ENCODE measurements at places on chromosomes 13 and 19.
A peak's percentile ranks its signal among the peaks of the same experiment; 100 is the strongest.

DNA sequence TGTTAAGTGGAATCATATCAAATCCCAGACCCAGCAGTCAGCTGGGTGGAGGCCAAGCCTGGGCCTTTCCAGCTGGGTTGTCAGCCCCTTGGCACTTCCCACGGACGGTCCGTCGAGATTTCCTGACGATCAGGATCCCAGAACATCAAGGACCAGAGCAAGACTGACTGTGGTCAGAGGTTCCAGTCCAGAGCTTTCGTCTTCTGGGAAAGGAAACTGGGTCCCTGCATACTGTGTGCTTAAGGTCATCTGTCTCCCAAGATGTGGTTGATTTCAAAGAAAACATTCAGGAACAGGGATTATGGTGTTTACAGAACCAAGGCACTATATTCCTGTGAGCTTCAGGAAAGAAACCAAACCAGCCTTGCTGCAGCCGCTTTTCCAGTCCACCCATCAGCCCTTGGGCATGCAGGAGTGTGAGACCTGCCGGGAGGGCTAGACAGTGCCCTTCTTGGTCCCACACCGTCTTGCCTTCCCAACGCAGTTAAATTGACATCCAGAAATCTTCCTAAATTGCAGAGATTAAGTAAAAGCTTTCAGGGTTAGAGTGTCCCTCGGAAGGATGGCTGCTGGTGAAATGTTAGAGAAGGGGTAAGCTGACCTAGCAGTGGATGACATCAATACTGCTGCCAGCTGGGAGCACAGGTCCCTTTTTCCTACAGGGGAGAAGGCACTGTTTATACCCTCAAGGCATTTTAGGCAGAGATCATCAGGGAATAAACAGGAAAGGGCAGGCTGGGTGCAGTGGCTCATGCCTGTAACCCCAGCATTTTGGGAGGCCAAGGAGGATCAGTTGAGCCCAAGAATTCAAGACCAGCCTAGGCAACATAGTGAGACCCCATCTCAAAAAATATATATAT, 5.0 kb upstream of the C19orf33 start:
- H3K4me1 ChIP-seq: no peaks in the 10 kb centered on the region
- H3K27me3 ChIP-seq: no peaks in the 10 kb centered on the region
- no peak overlapping the region for H3K27ac ChIP-seq
- H3K36me3 ChIP-seq: peaks cover 1% of the 10 kb centered on the region

DNA sequence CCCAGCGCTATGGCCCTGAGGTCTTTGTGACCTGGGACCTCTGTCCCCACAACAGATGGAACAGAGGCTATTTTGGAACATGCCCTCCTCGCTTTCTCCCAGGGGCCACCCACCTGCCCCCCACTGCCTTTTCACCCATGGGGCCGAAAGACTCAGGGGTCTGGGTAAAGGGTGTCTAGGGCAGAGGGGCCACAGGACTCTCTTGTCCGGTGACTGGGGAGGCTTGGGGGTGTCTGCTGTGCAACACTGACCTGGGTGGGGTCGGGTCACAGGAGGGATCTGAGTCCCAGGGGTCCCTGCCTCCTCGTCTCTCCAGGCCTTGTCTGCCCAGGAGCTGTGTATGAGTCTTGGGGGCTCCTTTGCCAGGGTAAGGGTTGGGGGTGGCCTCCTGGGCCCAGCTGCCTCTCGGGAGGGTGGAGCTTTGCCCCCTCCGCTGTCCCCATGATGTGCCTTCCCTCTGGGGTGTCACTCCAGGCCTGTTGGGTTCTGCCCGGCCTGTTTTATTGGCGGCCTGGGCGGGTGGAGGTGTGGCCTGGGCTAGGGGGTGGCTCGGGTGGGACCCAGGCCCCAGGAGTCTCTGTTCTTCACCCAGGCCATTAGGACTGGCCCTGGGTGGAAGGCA, 2.1 kb downstream of the ARID3A start:
- peaks cover 4% of the 10 kb centered on the region for H3K36me3 ChIP-seq
- peaks cover 8% of the 10 kb centered on the region for H3K4me1 ChIP-seq
- no peak overlapping the region for H3K27ac ChIP-seq

- H3K4me3 ChIP-seq: peak overlapping the region; percentile 88
- no peaks in the 10 kb centered on the region for H3K27me3 ChIP-seq
- H3K4me1 ChIP-seq: peaks cover 24% of the 10 kb centered on the region
- peak overlapping the region; percentile 91 for H3K27ac ChIP-seq
Measured at GRCh38 chr19:12932392-12933286, 872 bp downstream of the FARSA start.

GRCh38 chr19:18278521-18279265, 2.7 kb downstream of the JUND start:
- H3K4me1 ChIP-seq: peaks cover 49% of the 10 kb centered on the region
- no peaks in the 10 kb centered on the region for H3K27me3 ChIP-seq
- no peak for DNase-seq
- peak overlapping the region; percentile 100 for H3K27ac ChIP-seq
- H3K4me3 ChIP-seq: peak overlapping the region; percentile 100
- peaks cover 85% of the 10 kb centered on the region for H3K36me3 ChIP-seq

GRCh38 chr19:2060884-2061494, 9.9 kb upstream of the MKNK2 start:
- H3K27ac ChIP-seq: peak overlapping the region; percentile 98
- H3K4me3 ChIP-seq: peak overlapping the region; percentile 94
- H3K36me3 ChIP-seq: peaks cover 13% of the 10 kb centered on the region
- DNase-seq: no peak

GRCh38 chr13:72462726-72463125, 264.7 kb downstream of the MZT1 start:
- H3K36me3 ChIP-seq: no peaks in the 10 kb centered on the region
- H3K4me1 ChIP-seq: no peaks in the 10 kb centered on the region
- no peak overlapping the region for H3K4me3 ChIP-seq
- H3K27ac ChIP-seq: no peak overlapping the region

DNA sequence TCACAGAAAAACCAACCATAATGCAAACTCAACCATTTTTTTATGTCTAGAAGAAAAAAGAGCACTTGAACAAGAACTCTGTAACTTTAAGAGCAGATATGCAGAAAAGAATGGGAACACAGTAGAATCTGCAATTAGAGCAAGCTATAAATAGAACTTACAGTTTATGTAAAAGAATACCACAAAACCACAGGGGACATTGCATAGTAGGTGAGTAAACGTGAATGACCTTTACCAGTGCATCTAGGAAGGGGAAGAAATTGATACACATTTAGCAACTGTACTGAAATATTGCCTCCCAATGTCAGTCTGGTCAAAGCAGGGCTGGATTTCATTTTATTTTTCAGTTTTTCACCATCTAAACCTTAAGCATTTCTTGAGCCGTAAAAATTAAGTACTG, 242.2 kb upstream of the EDNRB start:
- no peak overlapping the region for H3K27ac ChIP-seq
- DNase-seq: no peak
- no peaks in the 10 kb centered on the region for H3K36me3 ChIP-seq
- no peaks in the 10 kb centered on the region for H3K27me3 ChIP-seq

DNA sequence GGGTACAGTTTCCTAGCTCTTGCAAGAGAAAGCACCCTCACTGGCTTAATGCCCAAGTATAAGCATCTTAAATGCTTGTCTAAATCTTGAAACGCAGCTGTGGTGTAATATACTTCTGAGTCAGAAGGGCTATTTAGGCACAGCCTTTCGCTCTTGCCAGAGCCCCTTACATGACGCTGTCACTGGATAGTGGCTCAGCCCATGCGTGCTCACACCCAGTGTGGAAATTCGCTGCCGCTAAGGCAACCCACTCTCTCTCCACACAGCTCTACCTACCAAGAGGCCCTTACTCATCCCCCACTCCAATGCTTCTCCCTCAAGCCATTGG, 24.0 kb downstream of the UQCRFS1 start:
- H3K36me3 ChIP-seq: no peaks in the 10 kb centered on the region
- H3K4me1 ChIP-seq: peaks cover 6% of the 10 kb centered on the region

GRCh38 chr13:61111529-61111928, 304.1 kb downstream of the PCDH20 start:
- H3K4me1 ChIP-seq: no peaks in the 10 kb centered on the region
- no peak overlapping the region for H3K4me3 ChIP-seq
- no peak overlapping the region for H3K27ac ChIP-seq
- no peaks in the 10 kb centered on the region for H3K27me3 ChIP-seq
- DNase-seq: no peak
- H3K36me3 ChIP-seq: no peaks in the 10 kb centered on the region

DNA sequence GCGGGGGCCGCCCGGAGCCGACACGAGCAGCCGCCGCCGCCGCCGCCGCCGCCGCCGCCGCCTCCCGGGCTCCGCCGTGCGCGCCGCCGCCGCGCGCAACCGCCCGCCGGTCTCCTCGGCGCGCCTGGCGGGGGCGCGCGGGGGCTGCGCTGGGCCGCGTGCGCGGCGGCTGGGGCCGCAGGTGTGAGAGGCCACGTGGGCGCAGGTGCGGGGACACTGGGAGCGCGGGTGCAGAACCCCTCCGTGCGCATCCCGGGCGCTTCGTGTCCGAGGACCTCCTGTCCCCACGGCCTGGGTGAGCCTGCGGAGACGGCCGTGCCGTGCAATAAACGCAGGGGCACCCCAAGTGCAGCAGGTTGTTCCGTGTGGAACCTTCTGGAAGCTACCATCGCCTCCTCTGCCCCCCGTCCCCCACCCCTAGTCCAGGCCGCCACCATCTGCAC, at the start of gene LINGO3:
LINGO3 (minus strand) TSS at position 41 of the 443 bp plus-strand sequence. CDS start 16,378 bp downstream, outside the sequence.
- peaks cover 75% of the 10 kb centered on the region for H3K27me3 ChIP-seq
- no peak within 1 kb of the TSS for H3K27ac ChIP-seq
- no peak for DNase-seq

- H3K36me3 ChIP-seq: no peaks in the 10 kb centered on the region
- peaks cover 20% of the 10 kb centered on the region for H3K4me1 ChIP-seq
- no peak for DNase-seq
- no peaks in the 10 kb centered on the region for H3K27me3 ChIP-seq
- no peak overlapping the region for H3K4me3 ChIP-seq
- H3K27ac ChIP-seq: no peak overlapping the region
Measured at GRCh38 chr13:50225193-50226155, 210.2 kb downstream of the KCNRG start.

- H3K4me3 ChIP-seq: no peak overlapping the region
- no peak for DNase-seq
- H3K36me3 ChIP-seq: no peaks in the 10 kb centered on the region
- no peaks in the 10 kb centered on the region for H3K4me1 ChIP-seq
- H3K27ac ChIP-seq: no peak overlapping the region
- H3K27me3 ChIP-seq: no peaks in the 10 kb centered on the region
Measured at GRCh38 chr13:47220453-47221140, 323.7 kb upstream of the HTR2A start.

- H3K27ac ChIP-seq: no peak overlapping the region
- H3K4me3 ChIP-seq: no peak overlapping the region
- DNase-seq: no peak
- H3K27me3 ChIP-seq: no peaks in the 10 kb centered on the region
- peaks cover 13% of the 10 kb centered on the region for H3K36me3 ChIP-seq
Measured at GRCh38 chr19:35752746-35753350, 4.0 kb downstream of the HSPB6 start.

- no peaks in the 10 kb centered on the region for H3K4me1 ChIP-seq
- DNase-seq: no peak
- no peaks in the 10 kb centered on the region for H3K27me3 ChIP-seq
- no peak overlapping the region for H3K27ac ChIP-seq
- H3K36me3 ChIP-seq: no peaks in the 10 kb centered on the region
Measured at GRCh38 chr13:68715651-68716050, 1392.0 kb upstream of the ATXN8OS start.

GRCh38 chr19:39150807-39151600, 25.4 kb downstream of the PAK4 start:
- no peaks in the 10 kb centered on the region for H3K27me3 ChIP-seq
- H3K4me3 ChIP-seq: no peak overlapping the region
- H3K27ac ChIP-seq: no peak overlapping the region
- DNase-seq: no peak
- peaks cover 33% of the 10 kb centered on the region for H3K4me1 ChIP-seq

GRCh38 chr19:39915848-39916215, 18.6 kb downstream of the FCGBP start:
- H3K36me3 ChIP-seq: peaks cover 4% of the 10 kb centered on the region
- H3K27ac ChIP-seq: no peak overlapping the region

DNA sequence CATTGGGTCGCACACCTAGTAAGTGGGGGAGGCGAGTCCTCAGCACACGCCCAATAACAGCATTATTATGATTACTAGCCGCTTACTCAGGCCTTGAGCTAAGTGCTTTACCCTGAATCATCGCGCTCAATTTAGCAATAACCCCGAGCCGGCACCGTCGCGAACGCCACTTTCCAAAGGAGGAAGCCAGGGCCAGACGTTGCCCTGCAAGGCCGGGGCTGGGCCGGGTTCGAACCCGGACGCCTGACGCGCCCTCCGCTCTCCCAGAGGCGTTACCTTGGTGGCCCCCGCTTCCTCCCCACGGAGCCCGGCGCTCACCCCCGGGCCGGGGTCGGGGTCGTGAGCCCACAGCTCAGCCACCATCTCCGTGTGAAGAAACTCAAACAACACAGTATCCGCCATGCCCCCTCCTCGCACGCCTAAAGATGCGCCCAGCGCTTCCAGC, at the start of gene TRAPPC6A:
TRAPPC6A (minus strand) TSS at position 421 of the 445 bp plus-strand sequence; CDS start at position 402, 19 bp downstream.
- peaks cover 28% of the 10 kb centered on the region for H3K36me3 ChIP-seq
- peaks cover 27% of the 10 kb centered on the region for H3K4me1 ChIP-seq
- H3K27ac ChIP-seq: peak within 1 kb of the TSS; percentile 88
- H3K4me3 ChIP-seq: peak within 1 kb of the TSS; percentile 81

- no peak overlapping the region for H3K27ac ChIP-seq
- H3K27me3 ChIP-seq: no peaks in the 10 kb centered on the region
- peaks cover 1% of the 10 kb centered on the region for H3K36me3 ChIP-seq
- no peaks in the 10 kb centered on the region for H3K4me1 ChIP-seq
- DNase-seq: no peak
Measured at GRCh38 chr13:108463340-108463739, 166.1 kb upstream of the MYO16 start.

DNA sequence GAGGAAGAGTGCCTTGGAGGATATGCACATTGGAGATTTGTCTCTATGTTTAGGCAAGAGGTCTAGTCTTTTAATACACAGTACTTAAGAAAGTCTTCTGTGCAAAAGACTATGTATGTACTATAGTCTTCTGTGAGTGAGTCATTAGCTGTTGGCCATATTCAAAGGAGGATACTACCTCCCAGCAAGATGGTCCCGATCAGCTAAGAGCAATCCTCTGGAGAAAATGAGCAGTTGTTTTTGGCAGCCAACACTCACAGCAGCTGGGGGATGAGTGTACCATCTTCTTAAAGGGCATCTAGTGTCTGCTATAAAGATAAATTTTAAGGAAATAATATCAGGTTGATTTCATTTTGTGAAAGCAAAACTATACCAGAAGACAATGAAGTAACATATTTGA, 487.8 kb downstream of the KCTD12 start:
- H3K4me1 ChIP-seq: peaks cover 6% of the 10 kb centered on the region
- H3K27me3 ChIP-seq: no peaks in the 10 kb centered on the region
- H3K27ac ChIP-seq: peak overlapping the region; percentile 76

DNA sequence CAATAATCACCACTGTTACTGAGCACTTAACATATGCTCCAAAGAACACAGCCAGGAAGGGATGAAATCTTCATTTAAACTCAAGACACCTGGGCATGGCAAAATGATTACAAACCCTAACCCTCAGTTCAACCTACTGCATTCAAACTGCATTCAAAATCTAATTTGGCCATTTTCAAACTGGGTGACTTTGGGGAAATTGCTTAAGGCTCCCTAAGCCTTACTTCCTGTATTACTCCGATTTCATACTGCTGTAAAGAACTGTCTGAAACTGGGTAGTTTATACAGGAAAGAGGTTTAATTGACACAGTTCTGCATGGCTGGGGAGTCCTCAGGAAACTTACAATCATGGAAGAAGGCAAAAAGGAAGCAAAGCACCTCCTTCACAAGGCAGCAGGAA, 50.4 kb downstream of the CBY2 start:
- no peaks in the 10 kb centered on the region for H3K36me3 ChIP-seq
- no peak overlapping the region for H3K4me3 ChIP-seq
- no peak overlapping the region for H3K27ac ChIP-seq
- DNase-seq: no peak

- H3K4me1 ChIP-seq: peaks cover 23% of the 10 kb centered on the region
- H3K27ac ChIP-seq: peak overlapping the region; percentile 79
- DNase-seq: peak; percentile 71
Measured at GRCh38 chr19:45769821-45770191, 754 bp upstream of the SIX5 start.

- H3K36me3 ChIP-seq: peaks cover 28% of the 10 kb centered on the region
- H3K4me3 ChIP-seq: no peak overlapping the region
- H3K4me1 ChIP-seq: no peaks in the 10 kb centered on the region
Measured at GRCh38 chr19:19279062-19279612, 6.0 kb upstream of the TM6SF2 start.
